ENCODE measurements at places on chromosomes 5 and 9. TPM values are rescaled to one million over a fixed set of nuclear protein-coding genes. Genes with fewer than 3 reads are reported as not detected.

Gene SLC6A18
- not detected for total RNA-seq

DNA sequence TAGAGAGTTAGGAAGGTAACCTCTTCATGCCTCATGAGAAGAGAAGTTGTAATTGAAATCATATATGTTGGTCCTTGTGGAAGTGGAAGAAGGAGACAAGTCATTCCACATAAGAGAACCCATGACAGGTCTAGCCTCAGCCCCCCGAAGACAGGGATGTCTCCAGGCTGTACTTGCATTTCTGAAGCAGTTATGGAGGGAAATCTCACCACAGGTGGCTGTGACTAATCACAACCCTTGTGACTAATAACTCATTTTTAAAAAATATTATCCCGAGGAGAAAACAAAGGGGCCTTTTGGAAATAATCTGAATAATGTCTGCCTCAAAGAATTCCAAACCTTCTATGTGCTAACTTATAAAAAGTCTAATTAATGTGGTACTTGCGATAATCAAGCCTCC lies 262.1 kb upstream of the RPS23 start:
- peak; percentile 7 for DNase-seq

DNA sequence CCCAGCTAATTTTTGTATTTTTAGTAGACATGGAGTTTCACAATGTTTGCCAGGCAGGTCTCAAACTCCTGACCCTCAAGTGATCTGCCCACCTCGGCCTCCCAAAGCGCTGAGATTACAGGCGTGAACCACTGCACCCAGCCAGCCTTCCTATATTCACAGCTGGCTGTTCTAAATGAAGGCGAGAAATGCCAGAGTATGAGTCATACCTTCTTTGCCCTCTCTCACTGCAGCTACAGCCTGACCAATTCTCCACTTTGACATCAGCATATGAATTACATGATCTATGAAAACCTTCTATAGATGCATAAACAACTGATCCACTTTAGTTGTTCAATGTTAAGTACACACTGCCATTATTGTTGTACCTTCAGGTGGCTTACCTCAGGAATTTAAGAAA lies 14.5 kb downstream of the APTX start:
- peak; percentile 23 for DNase-seq

DNA sequence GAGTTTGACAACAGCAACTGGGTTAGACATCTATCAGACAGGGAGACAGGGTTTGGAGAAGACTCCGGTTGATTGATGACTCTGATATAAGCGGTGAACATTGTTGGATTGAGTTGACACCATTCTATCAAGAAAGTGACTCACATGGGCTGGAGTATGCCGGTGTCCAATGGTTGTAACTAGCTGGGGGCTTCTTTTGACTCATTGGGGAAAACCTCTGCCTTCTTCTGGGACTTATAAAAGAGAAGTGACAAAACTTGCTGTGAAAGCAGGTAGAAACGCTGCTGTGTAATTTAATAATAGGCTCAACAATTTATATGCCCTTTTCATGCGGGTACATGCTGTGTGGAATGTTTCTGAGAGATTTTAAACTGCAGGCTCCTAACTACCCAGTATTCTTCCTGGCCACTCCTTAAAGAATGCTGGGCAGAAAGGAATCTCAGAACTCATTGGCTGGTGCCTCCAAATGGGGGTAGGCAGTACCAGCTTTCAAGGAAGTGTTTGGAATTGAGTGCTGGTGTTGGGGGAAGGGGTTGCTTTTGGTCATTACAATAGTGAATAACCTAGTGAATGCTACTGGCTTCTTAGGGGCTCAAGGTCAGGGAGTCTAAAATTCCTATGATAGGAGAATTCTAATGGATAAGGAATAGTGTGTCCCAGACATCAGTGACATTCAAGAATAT lies 43.9 kb downstream of the FYB1 start:
- peak; percentile 26 for DNase-seq

- no peak for DNase-seq
Observed at GRCh38 chr5:123914333-123914732, 402.4 kb downstream of the CSNK1G3 start.

Gene FOXD4L6
- 0.13 TPM for total RNA-seq

Gene HTR4
- total RNA-seq = not detected

Gene COL15A1
- total RNA-seq = under 0.01 TPM

Gene C9orf50
- total RNA-seq = not detected

Gene SLC22A4
- 0.26 TPM for total RNA-seq

GRCh38 chr5:124745928-124746915 lies at the start of gene ZNF608:
Gene ZNF608 (minus strand): TSS chr5:124746639. CDS start chr5:124744989, 1,650 bp downstream.
- peak; percentile 62 for DNase-seq

Gene PHF2
- 10.9 TPM for total RNA-seq

GRCh38 chr9:71637375-71637774 lies 130.9 kb downstream of the CEMIP2 start:
- no peak for DNase-seq

Gene MRPL36
- total RNA-seq = 63.1 TPM

DNA sequence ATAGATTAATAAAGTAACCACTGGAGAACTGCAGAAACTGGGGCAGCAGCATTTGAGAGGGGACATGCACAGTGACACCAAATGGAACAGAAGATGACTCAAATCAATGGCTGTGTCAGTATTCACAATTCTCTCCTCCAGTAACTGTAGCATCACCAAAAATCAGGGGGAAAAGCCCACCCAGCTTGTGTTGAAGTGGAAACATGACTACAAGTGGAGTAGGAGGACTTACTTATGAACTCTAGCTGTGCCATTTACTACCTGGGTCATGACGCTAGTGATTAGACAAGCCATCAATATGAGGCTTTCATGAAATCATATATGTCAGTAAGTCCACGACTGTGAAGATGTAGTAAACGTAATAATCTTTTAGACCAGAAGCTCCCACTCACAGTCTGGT lies 199.8 kb upstream of the PTGER4 start:
- DNase-seq = no peak

DNA sequence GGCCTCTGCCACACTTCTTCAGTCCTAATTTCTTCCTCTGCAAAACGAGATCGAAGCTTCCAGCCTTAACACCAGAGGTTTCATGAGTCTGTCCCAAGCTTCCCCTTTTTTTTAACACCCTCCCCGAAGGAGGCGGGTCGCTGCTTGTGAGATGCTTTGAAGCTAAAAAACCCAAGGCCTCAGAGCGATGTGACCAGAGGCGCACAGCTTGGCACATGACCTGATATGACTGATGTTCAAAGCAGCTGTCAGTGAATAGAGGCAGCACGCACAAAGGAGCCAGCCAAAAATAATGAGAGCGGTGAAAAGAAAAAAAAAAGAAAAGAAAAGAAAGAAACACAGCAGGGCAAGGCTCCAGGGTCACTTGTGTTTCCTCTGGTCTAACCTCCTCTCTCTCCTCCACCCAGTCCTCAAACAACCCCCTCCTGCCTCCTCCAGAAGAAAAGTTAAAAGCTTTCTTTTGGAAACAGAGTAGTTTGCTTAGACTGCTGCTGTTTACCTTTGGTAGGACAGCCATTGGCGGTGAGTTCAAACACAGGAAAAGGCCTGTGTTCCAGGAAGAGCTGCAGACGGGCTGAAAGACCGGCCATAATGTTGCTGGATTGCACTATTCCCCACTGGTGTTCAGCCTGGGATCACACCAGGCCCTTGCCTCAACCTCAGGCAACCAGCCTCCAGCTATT lies 10.9 kb upstream of the ZNF366 start:
- DNase-seq = no peak

GRCh38 chr9:3049636-3050035 lies 205.7 kb upstream of the PUM3 start:
- no peak for DNase-seq

Gene RPS23
- 3,055 TPM for total RNA-seq

- peak; percentile 15 for DNase-seq
Observed at GRCh38 chr5:16980983-16981382, 44.9 kb upstream of the MYO10 start.

Gene PCDHA9
- total RNA-seq = under 0.01 TPM

- no peak for DNase-seq
Observed at GRCh38 chr9:90847971-90848370, 46.4 kb downstream of the SYK start.

- DNase-seq = no peak
Observed at GRCh38 chr9:124442379-124442778, 7.9 kb upstream of the ADGRD2 start.

GRCh38 chr9:134449180-134449916 lies 123.1 kb downstream of the RXRA start:
- DNase-seq = peak; percentile 84

DNA sequence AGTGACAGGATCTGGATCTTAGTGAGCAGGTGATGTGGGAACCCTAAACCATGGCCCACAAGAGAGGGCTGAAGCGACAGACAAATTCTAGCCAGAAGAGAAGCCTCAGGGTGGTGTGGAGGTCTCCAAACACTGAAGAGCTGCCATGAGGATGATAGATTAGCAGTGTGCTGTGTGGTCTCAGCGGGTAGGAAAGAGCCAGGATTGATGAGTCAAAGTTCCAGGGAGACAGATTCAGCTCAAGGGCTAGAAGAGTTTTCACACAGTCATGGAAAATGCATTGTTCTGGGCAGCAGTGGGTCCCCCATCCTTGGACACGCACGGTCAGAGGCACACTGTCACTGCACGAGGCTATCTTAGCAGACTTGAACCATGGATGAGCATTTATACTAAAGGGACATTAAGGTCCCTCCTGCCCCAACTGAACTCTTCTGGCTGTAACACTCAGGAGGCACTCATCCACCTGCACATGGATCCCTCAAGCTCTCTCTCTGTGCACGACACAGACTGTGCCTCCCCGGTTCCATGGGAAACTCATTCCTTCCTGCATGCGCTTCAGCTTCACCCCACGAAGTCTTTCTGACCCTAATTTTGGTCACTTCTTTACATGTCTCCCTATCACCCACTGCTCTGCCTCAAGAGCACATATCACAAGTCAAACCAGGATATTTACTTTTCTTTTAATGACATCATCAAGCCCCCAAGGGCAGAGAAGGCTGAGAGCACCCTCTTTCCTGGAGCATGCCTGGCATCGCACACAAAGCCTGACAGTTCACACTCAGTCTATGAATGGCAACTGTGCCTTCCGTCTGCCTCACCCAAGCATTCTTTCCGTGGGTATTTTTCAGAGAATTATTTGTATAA lies 84.8 kb downstream of the TLE1 start:
- no peak for DNase-seq

GRCh38 chr5:172109749-172110148 lies 78.3 kb downstream of the STK10 start:
- DNase-seq = no peak

Gene ZDHHC11B
- total RNA-seq = 0.51 TPM

- peak; percentile 90 for DNase-seq
Observed at GRCh38 chr5:54900984-54901725, 84.2 kb downstream of the ESM1 start.

DNA sequence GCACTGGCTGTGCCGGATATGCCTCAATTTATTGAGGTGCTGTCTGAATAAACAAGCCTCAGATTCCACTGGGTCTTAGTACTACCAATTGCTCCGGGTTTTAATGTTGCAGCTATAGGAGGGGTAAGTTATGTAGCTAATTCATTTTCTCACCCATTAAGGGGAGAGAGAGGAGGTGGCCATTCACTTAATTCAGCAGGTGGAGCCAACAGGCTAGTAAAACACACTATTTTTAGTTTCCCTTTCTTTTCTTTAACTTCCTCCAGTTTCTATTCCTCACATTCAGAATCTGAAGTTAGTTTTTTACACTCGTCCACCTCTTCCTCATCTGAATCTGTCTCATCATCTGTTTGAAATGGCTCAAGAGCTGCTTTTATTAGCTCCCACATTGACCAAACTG lies 105.6 kb upstream of the CDH10 start:
- no peak for DNase-seq

DNA sequence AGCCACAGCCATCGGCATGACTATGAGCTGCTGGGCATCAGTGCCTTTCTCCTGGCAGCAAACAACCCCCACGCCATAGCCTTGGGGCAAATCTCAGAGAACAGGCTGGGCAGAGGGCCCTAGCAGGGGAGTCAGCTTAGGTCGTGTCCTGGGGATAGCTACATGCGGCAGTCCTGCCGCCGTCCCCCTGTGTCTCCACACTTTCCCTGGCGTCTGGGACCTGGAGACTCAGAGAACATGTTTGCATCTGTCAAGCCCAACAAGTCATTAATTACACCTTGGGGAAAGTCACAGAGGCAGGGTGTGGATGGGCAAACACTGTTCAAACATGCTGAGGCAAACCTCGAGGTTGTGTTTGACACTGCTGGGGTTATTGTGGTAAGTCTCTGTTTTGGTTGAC lies 123.6 kb downstream of the C5orf15 start:
- peak; percentile 87 for DNase-seq

Gene TNFSF8
- not detected for total RNA-seq

Gene RLN2
- total RNA-seq = 0.90 TPM

GRCh38 chr5:90915393-90915792 lies 356.8 kb downstream of the ADGRV1 start:
- DNase-seq = no peak

DNA sequence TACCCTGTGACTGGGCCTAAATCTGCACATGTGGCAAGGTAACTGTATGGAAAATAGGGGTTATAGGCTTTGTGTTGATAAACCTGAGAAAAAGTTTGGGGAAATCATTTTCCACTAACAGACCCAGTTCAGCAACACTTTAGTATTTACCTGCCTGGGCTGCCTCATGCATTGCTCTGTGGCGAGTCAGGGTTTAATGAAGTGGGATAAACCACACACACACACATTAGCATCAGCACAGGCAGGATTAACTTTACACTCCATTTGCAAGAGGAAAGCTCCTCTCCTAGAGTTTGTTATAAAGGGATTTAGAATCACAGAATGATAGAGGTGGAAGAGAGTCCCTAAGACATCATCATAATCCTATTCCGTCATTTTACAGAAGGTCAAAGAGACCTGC lies 20.0 kb upstream of the ZCCHC7 start:
- DNase-seq = peak; percentile 71

Gene PNPLA7
- total RNA-seq = 0.26 TPM

DNA sequence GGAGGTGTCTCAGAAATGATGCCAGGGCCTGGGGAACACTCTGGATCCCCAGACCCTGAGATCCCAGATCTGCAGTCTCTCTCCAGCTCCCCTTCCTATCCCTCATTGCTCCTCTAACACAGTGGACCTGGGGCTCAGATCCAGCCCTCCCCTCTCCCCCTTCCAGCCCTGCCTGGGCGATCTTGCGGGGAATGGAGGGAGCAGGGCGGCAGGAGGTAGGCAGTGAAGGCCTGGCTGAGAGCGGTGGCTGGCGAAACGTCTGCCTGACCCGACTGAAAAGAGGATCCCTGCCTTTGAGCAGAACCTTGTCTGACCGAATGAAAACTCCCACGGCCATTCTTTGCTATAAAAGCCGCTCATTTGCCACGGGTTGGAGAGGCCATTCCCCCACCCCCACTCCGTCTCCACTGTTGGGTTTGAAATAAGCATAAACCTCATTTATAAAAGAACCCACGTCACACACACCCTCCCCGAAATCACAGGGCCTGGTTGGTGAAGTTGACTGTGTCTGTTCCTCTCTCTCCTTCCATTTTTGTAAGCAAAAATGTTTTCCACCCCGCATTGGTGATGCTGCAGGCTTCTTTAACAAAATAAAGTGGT lies 8.8 kb downstream of the MSX2 start:
- no peak for DNase-seq

DNA sequence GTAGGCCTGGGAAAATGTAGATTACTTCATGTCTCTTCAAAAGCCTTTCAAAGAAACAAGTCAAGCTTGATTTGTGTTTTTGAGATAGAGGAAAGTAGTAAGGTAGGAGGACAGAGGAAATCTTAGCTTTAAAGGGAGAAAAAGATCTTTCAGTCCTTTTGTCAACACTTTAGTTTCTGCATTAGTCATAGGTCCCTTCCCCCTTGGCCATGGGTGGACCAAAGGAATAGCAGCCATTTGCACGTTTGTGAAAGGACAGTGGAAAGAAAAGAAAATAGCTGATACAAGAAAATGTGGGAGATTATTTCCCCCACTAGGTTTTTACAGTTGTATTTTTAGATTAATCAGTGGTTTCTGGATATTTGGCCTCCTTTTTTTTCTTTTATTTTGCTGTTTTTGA lies 121.9 kb upstream of the GRHPR start:
- DNase-seq = peak; percentile 41

Gene SURF2
- total RNA-seq = 46.6 TPM
